ENCODE measurements at places on chromosomes 7 and 10.
A peak's percentile ranks its signal among the peaks of the same experiment; 100 is the strongest.

DNA sequence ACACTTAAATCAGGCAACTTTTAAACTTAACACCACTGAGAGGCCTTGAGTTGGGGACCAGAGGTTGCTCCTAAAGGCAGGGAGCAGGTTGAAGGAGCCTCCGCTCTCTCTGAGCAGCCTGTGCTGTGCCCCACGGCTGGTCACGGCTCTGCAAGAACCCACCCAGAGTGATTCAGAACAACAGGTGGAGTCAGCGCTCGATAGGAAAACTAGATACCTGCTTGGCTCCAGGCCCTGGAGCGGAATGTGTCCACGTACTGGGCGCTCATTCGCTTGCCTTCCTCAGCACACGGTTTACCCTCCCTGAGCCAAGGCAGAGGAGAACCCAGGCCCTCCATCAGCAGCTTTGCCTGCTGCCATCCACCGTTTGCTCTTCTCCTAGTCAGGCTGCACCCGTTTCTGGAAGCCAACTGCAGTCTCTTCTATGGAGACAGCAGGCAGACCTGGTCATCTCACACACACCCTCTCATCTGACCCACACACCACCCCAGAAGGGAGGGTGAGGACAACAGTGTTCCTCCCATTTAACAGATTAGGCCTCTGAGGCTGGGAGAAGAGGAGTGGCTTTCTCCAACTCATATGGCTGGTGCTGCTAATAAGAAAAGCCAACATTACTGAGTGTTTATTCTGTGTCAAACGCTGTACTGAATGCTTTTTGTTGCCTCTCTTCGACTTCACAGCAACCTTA, 37.6 kb upstream of the PDCD4 start:
- peak; percentile 71 for DNase-seq

DNA sequence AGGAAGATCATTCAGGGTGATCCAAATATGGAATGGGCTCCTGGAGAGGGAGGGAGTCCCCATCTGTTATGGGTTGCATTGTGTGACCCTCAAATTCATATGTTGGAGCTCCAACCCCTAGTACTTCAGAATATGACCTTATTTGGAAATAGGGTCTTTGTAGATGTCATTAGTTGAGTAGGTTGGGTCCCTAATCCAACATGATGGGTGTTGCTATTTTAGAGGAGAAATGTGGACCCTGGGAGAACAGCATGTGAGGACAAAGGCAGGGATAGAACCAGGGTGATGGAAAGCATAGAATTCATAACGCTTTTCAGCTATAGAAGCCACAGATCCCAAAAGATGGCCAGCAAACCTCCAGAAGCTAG, 91.5 kb upstream of the SMNDC1 start:
- no peak for DNase-seq

GRCh38 chr10:128852902-128853301, 614.1 kb upstream of the MGMT start:
- DNase-seq = no peak

DNA sequence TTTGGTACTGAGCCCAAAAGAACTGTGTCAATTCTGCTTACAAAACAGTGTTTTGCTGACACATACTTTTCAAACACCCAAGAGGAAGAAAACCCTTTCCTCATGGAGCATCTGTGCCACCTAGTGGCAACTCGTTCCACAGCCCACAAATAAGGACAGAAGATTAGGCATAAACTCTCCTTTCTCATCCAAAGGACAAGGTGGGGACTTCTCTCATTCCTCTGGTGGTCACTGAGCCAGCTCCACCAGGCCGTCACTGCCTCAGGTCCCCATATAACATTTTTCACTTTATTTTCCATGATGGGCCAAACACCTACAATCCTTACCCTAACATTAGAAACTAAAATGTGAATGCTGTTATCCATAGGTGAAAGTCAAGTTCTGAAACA, 76.9 kb downstream of the RNF216 start:
- peak; percentile 84 for DNase-seq

GRCh38 chr7:156474241-156474743, 166.3 kb upstream of the RNF32 start:
- peak; percentile 42 for DNase-seq

GRCh38 chr7:31710171-31710570, 23.2 kb downstream of the PPP1R17 start:
- DNase-seq = no peak

GRCh38 chr7:141200191-141201108, 126.6 kb downstream of the TMEM178B start:
- no peak for DNase-seq

- DNase-seq = no peak
These were observed 286.4 kb downstream of the AHR start for GRCh38 chr7:17584822-17585221.

DNA sequence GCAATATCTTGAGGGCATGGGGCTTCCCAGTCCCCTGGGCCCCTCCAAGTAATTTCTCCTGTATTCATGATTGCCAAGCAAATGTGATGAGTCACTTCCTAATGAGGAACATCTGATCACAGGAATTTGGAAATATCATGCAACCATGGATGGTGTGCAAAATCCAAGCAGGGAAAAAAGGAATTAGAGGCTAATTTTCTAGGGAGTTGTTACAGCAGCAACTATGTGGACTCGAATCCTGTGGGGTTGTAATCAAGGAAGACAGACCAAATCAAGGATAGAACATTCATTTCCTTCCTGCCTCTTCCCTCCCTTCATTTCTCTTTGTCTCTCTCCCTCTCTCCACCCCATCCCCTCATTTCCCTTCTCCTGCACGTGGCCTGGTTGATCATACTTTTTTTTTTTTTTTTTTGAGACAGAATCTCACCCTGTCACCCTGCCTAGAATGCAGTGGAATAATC, 23.9 kb upstream of the AGFG2 start:
- DNase-seq = no peak

DNA sequence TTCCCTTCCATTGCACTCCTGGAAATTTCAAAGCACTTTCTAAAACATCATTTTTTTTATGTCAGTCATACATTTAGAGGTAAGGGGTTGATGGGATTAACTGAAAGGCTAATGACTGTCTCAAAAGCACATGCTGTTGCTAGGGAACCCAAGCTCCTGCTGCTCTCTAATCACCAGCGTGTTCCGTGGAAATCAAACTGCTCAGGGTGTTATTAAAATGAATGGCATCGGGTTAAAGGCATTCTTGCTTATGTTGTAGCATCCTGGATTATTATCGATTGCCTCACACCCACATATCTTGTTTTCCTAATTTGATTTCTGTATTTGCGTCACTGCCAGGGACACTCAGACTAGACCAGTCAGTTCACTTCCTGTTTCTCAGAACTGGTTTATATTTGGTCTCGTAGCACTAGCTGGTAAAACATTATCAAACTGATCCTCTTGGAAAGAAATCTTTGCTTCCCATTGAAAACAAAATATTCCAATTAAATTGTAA, 216.5 kb upstream of the MKLN1 start:
- DNase-seq = peak; percentile 34

DNA sequence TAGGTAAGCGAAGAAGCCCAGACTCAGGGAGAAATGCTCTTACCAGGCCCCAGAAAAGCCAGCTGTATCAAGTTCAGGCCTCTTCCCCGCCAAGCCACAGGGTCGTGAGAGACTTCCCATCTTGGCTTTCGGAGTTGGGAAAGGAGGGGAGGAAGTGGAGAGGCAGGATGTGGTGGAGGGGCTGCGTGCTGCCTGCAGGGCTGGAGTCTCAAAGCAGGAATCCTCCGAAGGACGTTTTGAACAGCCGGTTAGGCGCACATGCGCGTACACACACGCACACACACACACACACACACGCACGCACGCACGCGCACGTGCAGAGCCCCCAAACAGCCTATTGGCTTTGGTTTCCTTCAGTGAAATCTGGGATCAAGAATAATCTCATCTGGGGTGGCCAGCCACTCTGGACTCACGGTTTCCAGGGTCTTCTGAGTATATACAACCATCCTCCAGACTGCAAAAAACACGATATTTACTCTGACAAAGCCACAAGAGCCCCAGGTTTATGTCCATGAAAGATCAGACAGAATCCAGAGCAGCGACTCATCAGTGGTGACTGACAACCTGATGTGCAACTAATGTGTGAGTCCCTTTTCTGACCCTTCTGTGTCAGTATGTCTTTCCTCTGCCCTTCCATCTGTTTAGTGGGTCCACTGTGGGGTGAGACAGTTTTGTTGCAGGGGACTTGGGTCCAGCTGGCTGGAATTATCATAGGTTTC, 115.0 kb upstream of the ZNF438 start:
- peak; percentile 33 for DNase-seq

DNA sequence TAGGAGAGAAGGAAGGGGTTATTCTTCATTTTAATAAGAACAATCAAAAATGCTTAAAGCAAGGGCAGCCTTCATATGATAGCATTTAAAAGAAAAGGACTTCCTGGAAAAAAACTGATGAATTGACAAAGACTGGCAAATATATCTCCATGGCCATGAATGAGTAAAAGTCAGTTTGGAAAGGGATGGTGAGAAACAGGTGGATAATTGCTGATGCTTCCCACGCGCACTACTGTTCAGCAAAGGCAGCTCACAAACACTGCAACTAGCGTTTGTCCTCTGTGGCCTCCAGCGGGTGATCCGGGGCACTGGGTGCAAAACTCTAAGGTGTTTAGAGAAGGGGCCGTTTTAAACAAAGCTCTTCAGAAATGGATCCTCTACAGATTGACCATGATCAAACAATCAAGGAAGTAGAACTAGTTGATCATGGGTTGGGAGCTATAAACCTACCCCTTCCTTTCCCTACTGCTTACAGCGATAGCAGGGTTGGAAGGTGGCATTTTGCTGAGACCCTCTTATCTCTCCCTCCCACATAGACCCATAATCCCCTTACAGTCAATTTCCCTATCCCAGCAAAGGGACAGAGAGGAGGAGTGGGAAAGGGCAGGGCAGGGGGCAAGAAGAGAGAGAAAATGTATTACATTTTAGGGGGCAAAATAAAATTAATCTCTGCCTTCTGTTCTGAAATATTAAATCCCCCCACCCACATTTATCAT, 53.8 kb downstream of the SMURF1 start:
- no peak for DNase-seq

GRCh38 chr10:101140084-101140949, 9.2 kb downstream of the TLX1 start:
- DNase-seq = no peak

DNA sequence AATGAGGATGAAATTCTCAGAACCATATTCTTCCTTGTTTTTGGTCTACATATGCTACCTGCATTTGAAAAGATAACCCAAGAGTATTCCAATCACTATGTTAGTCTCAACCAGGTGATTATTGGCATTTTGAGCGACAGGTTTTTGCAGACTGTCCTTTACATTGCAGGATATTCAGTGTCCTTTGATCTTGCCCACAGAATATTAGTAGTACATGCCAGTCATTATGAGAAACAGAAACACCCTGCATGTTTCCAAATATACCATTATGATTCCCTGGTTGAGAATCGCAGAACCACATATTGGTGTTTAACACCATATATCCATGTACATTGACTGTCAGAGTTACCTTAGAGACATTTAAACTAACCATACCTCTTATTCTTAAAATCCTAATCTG, 30.6 kb downstream of the TMEM243 start:
- no peak for DNase-seq

DNA sequence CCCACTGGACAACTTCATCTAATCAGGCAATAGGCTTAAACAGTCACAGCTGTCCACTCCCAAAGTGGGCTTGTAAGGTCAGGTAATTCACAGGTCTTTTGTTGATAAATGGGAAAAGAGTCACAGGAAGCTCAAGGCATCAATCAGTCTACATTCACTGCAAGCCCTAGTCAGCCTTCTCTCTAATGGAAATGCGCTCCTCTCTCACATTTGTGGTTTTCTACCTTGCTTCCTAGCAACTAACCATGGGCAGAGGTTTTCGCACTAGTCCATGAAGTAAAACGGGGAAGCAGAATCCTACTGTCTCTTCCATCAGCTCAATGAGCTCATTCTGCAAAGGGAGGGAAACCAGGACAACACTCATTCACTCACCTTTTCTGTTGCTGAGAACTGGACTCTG, 53.5 kb upstream of the APBB1IP start:
- no peak for DNase-seq
